Muscle of arm (tissue), 14 donors: ENCODE measurements at places on chromosomes 3 and 15.

- DNase-seq: no peak
These were observed 217.6 kb downstream of the STT3B start for GRCh38 chr3:31750341-31750740.

DNA sequence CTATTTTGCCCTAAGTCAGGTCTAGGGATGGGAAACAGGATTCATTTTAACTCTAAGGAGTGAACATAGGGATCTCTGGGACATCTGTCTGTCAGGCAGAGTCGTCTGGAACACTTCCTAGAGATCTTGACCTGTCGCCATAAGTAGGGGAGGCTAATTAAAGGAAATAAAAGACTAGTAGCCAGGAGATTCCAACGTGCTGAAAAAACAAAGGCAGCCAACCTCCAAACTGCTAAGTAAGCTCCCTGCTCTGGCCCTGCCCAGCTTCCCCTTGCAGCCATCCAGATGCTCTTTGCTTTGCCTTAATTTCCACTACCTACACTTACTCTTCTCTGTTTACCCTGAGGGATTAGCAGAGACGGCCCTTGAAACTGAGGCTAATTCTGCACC lies 18.4 kb upstream of the TSEN2 start:
- DNase-seq: no peak

DNA sequence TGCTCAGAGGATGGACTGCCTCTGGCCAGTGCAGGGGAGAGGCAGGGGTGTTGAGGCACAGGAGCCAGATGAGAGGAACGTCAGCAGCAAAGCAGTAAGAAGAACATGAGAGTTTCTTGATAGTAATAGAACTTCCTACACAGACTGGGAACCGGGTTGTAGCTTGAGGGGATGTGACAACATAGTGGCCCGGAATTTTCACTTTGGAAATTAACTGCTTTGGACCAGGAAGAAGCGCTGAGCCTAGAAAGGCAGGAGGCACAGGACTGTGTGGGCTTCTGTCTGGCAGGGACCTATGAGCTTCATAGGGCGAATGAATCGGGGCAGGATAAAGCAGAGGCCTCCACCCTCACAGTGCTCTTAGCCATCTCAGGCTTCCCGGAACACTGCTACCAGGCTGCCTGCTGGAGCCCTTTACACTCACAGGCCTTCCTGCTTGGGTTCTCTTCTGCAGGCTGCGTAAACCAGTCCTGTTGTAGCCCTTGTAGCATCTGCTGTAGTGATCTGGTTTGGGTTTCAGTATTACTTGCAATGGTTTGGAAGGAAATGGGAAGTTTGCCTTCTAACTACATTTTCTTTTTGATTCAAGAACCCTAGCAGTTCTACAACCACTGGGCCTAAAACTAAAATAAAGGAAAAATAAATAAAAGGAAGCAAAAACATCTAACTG lies 3.3 kb upstream of the ADPGK start:
- DNase-seq: no peak

- no peak for DNase-seq
These were observed 59.2 kb downstream of the CADPS start for GRCh38 chr3:62815981-62816380.

- peak; percentile 44 for DNase-seq
These were observed 36.3 kb downstream of the PRICKLE2 start for GRCh38 chr3:64188810-64189560.

DNA sequence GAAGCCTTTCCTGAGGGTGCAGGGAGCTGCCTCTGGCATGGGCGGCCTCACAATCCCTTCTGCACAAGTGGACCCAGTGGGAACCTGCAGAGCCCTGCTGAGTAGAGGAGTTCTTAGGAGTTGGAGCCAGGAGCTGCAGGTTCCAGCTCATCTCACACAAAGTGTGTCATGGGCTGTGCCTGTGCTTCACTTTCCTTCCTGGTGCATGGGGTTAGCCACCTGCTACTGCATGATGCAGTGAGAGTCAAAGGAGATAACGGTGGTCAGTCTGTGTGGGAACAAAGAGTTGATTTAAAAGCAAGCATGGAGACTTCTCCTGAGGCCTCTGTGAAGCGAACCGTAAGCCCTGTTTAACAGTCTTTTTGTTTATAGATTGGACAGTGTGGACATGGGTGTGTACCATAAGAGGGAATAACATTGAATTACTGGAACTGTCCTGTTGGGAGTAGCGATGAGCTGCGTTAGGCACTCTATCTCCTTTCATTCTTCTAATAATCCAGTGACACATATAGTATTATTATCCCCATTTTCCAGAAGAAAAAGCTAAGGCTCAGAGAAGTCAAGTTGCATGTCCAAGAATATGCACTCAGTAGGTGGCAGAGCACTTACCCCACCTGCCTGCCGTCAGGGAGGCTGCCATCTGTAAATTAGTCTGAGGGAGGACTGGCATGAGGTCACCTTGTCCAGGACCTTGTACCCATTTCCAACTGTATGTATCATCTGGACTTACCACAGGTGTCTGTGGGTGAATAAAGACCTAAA lies 68.7 kb upstream of the PRR23C start:
- DNase-seq: no peak

GRCh38 chr3:178669022-178669601 lies 132.9 kb downstream of the KCNMB2 start:
- no peak for DNase-seq

DNA sequence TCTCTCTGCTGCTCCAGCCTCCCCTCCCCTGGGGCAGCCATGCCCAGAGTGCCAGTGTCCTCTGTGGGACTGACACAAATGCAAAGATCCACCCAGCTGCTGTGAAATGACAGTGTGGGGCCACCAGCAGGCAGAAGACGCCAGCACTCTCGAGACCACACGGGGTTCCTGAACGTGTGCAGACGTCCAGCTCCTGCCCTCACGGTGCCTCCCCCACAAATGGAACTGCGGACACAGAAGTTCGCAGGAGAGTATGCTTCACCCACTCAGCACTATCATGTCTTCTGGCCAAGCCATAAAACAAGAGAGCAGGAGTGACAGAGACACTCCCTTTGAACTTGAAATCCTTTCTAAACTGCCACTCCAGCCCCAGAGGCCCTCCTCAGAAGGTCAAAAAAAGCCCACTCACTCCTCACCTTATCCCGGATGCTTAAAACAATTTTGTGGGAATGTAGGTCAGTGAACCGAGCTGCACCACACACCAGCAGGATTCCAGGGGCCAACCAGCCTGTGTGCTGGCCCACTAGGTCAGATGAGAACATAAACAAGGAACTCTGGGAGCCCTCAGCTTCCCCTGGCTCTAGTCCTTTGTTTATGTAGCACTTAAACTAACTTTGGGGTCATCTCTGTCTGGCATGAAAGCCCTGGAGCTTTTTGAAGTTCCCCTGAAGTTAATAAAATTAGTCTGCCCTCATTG lies 112.6 kb downstream of the DNAJB8 start:
- no peak for DNase-seq
